ENCODE measurements at places on chromosomes 13 and 19.
A peak's percentile ranks its signal among the peaks of the same experiment; 100 is the strongest.

- DNase-seq: no peak
Observed at GRCh38 chr13:106560821-106561220, 7.1 kb downstream of the ARGLU1 start.

DNA sequence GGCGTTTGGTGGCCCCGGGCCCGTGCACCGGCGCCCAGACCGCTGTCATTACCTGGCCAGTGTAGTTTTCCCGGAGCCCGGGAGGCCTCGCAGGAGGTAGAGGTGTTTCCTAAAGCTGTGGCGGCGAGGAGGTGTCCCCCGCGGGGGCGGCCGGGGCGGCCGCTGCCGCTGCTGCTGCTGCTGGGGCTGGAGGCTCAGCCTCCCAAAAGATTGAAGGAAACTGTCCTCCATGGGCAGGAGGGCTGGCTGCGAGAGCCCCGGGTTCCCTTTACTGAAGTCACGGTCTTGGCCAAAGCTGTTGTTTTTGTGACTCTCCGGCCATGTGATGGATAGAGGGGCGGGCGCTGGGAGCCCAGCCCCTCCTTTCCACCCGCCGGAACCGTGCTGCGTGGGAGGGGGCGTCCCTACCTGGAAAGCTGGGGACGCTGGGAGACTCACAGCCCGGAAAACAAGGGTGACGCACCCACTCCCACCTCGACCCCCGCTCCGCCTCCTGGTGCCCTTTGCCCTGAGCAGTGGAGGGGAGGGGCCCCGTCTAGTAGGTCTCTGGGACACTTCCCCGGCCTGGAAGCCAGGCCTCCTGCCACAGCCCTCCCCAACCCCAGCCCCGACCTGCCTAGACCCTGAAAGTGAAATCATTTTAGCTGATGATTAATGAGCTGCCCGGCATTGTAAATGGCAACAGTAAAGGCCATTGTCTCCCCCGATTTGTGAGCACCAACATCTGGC lies at the start of gene N4BP2L1:
Gene N4BP2L1 (minus strand): TSS at position 279 of the 729 bp plus-strand sequence. CDS start 48 bp downstream, at position 231.
- DNase-seq: peak; percentile 91

DNA sequence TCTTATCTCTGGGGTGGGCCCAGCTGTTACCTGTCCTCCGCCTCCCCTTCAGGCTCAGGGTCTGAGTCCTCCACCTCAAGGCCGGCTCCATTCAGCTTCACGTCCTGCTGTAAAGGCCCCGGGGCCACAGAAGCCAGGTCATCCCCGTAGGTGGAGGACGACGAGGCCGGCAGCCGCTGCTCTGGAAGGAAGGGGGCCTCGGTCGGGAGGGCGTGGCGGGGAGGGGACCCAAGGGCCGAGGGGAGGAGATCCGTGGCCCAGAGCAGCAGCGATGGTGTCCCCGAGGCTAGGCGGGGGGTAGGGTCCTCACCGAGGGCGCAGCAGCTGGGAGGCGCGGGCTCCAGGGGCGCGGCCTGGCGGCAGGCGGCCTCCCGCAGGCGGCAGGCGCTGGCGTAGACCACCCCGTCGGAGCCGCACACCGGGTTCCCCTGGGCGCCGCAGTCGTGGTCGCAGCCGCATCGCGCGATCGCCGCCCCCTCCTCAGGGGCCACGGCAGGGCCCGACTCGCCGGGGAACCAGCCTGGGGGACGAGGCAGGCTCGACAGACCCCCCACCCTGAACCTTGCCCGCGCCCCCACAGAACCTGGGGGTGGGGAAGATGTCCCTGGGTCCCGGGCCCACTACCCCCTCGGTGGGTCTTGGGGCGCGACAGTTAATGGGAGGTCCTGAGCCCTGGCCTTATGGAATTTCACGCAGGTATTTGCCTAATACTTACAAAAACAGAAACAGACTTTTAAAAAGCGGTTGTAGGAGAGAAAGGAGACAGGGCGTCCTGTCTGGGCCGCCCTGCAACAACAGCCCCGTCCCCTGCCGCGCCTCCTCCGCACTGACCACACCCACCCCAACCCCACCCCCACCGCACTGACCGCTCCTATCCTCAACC lies 7.6 kb downstream of the F2RL3 start:
- no peak for DNase-seq

DNA sequence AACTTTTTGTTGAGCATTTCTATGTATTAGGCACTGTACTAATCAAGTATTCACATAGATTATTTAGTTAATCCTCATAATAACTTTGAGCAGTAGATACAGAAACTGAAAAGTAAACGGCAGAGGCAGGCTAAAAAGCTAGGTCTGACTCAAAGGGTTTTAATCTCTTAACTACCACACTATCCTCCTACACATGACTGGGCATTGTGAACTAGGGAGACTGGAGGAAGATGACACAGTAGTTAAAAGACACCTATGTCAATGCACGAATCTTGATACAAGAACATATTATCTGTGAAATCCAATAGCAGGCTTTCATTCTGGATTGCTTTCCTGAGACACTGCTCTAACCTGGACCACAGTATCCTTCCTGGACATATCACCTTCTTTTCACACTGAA lies 36.3 kb downstream of the MICU2 start:
- no peak for DNase-seq

- DNase-seq: no peak
Observed at GRCh38 chr19:42233106-42233505, 9.3 kb downstream of the GSK3A start.

- DNase-seq: no peak
Observed at GRCh38 chr13:93660391-93661063, 433.9 kb downstream of the GPC6 start.

- DNase-seq: no peak
Observed at GRCh38 chr13:113811081-113811928, 52.3 kb downstream of the TMEM255B start.

DNA sequence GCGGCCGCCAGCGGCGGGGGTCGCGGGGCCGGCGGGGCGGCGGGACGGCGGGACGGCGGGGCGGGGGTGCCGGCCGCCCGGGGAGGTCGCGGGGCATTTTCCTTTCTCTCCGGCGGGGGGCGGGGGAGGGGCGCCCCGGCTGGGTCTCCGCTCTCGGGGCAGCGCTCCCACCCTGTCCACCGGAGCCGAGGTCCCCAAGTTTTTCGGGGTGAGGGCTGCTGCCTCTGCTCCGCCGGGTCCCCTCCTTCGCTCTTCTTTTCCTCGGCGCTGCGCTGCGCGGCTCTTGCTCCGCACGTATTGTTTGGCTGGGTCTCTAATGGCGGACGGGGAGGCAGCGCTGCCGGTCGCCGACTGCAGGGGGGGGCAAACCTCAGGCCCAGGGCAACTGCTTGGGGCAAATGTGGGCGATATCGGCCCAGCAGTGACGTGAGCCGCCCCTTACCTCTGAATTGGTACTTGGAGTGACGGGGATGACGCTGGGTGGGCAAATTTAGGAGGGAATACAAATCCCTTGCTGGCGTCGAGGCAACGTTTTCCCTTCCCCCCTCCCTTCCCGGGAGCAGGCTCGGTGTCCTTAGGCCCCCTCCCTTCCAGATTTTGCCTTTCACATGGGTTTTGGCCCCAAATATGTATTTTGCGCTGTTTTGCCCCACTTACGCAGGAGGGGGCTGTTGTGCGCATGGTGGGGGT lies 759 bp downstream of the ZMYM2 start:
- DNase-seq: peak; percentile 91

DNA sequence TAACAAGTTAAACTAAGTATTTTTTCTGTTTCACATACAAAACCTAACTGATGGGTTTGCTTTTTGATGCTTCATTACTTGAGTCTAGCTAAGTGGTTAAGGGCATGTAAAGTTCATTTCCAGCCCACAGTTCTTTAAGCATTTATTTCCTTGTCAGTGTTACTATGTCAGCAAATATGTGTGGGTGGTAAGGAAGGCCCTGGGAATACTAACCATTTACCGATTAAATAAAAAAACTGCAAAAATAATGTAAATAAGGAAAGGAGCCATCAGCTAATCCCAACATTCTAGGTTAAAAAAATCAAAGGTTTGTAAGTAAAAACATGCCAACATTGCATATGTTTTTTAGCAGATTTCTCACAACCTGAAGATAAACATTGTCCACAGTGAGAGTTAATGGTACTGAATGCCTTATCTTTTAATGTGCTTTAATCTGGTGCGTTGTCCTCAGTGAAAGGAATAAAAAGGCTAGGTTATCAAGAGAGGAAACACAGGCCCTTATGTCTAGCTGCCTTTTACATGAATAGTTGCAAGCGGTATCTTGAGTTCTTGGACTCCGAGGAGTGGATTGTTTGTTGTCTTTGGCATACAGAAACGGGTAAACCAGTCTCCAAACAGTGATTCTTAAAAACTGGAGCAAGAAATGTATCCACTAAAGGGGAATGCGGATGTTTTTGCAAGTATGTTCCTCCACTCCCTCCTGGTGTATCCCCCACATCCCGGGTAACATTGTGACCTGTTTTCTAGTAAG lies 949.6 kb upstream of the SLC10A2 start:
- DNase-seq: no peak

- no peak for DNase-seq
Observed at GRCh38 chr19:43310221-43310620, 40.9 kb upstream of the PSG9 start.

- DNase-seq: no peak
Observed at GRCh38 chr13:33472446-33472845, 186.9 kb upstream of the STARD13 start.
